ENCODE measurements at places on chromosomes 7 and 10. TPM values are rescaled to one million over a fixed set of nuclear protein-coding genes. Genes with fewer than 3 reads are reported as not detected.
A peak's percentile ranks its signal among the peaks of the same experiment; 100 is the strongest.

Gene MALSU1
- total RNA-seq: 37.5 TPM

- no peak for DNase-seq
These were observed 28.3 kb downstream of the PALS2 start for GRCh38 chr7:24601600-24601999.

Gene GNAT3
- not detected for total RNA-seq

Gene HOGA1
- 0.49 TPM for total RNA-seq

DNA sequence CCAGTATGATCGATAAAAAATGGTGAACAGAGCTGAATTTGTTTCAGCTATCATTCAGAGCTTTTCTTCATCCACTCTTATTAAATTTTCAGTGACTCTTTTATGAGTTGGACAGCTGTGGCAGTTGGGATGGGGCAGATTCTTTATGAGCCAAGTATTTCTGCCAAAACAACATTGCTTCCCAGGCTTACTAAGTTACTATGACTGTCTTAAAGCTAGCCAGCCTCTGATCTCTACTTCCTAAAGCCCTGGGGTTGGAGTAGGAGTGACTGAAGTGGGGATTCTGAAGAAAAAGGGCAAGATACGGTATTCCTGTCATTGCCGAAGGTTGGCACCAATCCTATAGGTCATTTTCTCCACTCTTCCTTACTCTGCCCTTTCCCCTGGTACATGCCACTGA lies 12.7 kb downstream of the RPP30 start:
- no peak for DNase-seq

Gene ABCB4
- 0.30 TPM for total RNA-seq

Gene KLF14
- total RNA-seq: not detected

Gene BTBD16
- 0.40 TPM for total RNA-seq

Gene ITPRID1
- 0.91 TPM for total RNA-seq

- DNase-seq: no peak
These were observed 805.7 kb upstream of the GHITM start for GRCh38 chr10:83333566-83333965.

DNA sequence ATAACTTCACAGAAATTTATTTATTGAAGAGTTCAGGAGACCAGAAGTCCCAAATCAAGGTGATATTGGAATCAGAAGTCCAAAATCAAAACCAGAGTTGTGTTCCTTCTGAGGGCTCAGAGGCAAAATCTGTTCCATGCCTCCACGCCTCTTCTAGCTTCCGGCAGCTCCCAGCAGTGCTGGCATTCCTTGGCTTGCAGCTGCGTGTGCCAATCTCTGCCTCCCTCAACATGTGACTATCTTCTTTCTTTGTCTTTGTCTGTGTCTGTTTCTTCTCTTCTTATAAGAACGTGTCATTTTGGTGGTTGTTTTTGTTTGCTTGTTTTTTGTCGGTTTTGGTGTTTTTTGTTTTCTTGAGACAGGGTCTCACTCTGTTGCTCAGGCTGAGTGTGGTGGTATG lies 116.1 kb downstream of the APBB1IP start:
- no peak for DNase-seq

Gene NKX2-3
- total RNA-seq: 7.9 TPM

Gene ZDHHC6
- total RNA-seq: 50.7 TPM

Gene TPST1
- total RNA-seq: 6.1 TPM

DNA sequence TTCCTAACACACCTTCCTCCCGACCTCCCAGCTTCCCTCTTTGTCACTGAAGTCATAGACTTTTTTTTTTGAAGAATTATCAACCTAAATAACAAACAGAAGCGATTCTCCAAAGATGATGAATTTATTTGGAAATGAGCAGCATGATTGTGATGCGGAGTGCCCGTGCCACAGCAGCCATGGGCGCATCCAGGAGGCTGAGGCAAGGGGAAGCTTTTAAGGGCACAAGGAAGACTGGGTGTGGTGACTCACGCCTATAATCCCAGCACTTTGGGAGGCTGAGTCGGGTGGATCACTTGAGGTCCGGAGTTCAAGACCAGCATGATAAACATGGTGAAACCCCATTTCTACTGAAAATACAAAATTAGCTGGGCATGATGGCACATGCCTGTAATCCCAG lies 16.2 kb upstream of the GIMAP8 start:
- DNase-seq: peak; percentile 6

DNA sequence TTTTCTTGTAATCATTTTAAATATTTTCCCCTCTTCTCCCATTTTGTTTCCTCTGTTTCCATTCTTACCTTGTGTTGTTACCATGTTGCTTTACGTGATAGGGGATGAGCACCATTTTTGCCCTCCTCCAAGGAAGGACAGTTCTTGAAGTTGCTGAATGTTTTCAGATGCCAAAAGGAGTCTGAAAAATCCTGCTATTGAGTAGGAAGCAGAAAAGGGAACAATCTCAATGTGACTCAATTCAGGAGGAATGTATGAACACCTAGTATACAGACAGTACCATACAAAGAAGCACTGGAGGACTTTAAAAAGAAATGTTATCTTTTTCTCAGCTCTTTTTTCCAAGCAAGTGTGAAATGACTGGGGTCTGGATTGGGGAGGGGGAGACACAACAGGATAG lies 5.1 kb upstream of the NAMPT start:
- no peak for DNase-seq

Gene UBE2H
- 65.8 TPM for total RNA-seq

DNA sequence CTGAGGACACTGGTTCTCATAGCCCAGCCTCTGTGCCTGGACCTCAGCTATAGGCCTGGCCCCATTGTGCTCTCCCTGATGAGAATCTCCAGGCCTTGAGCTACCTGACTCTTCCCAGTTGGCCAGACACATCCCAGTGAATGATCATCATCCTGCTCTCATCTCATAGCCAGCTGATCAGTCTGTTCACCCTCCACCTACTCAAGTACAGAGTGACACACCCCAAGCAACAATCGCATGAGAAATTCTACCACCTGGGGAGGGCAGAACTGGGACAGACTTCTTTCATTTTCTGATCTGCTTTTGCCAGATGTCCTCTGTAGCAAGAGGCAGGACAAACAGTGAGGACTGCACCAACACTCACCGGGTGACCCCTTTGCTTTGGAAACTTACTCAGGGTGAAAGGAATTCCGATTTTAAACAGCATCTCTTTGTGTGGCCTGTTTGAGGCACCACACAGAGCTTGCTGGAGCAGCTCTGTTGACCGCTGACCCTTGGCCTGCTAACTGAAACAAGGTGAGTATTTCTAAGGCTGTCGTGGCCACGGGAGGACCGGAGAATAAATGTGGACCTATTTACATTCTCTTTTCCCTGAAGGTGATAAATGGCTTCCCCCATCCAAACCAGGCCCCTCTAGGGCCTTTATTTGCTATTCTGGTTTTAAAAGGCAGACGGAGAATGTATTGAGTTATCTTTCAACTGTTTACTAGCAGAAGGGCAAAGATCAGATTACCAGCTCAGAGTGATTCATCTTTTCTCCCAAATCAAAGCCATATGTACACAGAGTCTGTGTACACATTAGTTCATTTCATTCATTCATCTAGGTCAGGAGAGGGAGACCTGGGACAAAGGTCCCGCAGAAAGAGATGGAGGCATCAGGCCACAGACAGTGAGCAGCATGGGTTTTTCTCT lies 181.4 kb upstream of the TNS3 start:
- DNase-seq: peak; percentile 35

GRCh38 chr10:29329420-29329819 lies 40.5 kb downstream of the LYZL1 start:
- no peak for DNase-seq

GRCh38 chr10:118210276-118210675 lies 131.8 kb downstream of the FAM204A start:
- no peak for DNase-seq

- no peak for DNase-seq
These were observed 9.0 kb upstream of the BAIAP2L1 start for GRCh38 chr7:98409843-98410242.

- no peak for DNase-seq
These were observed 53.5 kb downstream of the MGMT start for GRCh38 chr10:129520440-129521080.

Gene EN2
- not detected for total RNA-seq

Gene DENND2A
- 9.2 TPM for total RNA-seq

DNA sequence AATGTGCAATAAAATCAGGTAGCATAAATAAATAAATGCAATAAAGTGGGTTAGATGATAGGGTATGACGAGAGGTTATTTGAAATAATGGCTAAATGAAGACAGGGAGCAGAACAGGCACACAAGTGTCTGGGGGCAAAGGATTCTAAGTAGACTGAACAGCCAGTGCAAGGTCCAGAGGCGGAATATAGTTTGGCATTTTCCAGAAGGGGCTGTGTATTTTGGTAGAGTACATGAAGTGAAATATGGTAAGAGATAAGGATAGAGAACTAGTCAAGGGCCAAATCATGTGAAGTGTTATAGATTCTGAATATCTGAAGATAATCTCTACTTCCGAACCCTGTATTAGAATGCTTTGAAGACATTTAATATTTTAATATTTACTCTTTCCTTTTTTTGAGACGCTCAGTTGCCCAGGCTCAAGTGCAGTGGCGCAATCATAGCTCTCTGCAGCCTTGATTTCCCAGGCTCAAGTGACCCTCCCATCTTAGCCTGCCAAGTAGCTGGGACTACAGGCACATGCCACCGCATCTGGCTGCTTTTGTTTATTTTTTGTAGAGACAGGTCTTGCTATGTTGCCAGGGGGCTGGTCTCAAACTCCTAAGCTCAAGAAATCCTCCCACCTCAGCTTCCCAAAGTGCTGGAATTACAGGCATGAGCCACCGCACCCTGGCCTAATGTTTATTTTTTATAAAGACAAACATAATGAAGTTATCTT lies 44.4 kb upstream of the CD36 start:
- DNase-seq: no peak

Gene SVOPL
- total RNA-seq: 0.62 TPM

Gene MLXIPL
- 15.7 TPM for total RNA-seq

Data from colonic mucosa (tissue), 4 donors.